Dorsolateral prefrontal cortex (tissue), 122 donors: ENCODE measurements at places on chromosomes 11 and 22.

DNA sequence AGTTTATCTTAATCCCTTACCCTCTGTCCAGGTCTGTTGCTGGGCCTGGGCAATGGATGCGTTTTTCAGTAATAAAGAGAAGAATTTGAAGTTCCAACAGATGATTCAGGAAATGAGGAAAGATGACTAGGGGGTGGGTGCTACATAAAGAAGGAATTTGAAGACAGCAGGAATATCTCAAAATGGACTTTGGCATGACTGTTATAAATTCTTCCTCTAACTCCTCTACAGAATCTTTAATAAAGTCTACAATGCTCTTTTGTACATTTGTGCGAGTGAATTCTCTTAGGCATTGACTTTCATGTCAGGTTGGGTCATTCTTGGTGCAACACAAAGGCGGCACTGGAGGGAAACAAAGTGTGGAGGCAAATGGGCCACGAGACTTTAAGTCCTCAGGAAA lies 35.1 kb upstream of the PRSS23 start:
- DNase-seq: no peak

DNA sequence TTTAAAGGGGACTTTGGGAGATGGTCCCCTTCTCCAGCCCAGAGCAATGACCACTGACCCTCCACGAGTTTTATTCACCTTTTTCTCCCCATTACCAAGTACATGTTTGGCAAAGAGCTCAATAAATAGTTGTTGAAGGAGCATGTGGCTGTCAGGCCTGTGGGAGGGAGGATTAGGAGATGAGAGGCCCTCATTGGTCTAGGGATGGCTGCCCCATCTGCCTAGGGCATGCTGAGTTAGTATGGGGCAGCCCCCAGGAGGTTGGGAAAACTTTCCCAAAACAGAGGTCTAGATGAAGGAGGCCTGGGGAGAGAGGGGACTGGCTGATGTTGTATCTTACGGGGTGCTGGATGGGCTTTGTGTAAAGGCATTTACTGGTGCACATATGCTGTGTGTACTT lies 10.6 kb downstream of the MAFF start:
- no peak for DNase-seq

DNA sequence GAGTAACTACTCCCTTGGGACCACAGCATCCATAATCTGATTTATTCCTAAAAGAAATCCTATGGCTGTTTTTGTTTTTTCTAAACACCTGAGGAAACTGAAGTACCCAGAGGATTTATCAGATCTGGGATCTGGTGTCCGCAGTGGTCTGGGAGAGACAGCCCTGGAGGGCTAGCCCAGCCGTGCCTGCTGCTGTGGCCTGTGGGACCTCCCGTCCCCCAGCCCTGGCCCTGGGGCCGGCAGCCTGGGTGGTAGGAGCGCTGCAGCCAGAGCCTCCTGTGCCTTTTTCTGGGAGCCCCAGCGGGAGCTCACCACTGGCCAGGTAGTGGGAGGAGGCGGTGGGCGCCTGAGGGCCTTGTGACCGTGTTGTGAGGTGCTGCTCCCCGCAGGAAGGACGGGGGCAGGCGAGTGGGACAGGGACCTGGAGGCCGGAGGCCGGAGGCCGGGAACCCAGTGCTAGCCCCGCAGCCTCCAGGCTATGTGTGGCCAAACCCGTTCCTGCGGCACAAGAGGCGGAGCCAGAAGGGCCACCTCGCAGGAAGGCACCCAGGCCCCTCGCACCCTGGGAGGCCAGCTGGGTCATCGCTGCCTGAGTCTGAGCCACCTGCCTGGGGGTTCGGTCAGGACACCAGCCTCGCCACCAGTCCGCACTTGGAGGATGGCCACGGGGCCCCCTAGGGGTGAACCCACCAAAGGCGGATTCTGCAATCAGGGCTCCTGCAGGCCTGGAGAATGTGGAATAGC lies 18.2 kb upstream of the C11orf96 start:
- DNase-seq: no peak

- no peak for DNase-seq
These were observed 2.4 kb downstream of the GRK3 start for GRCh38 chr22:25566898-25567235.

GRCh38 chr11:110763249-110764011 lies 51.2 kb upstream of the ARHGAP20 start:
- DNase-seq: no peak

GRCh38 chr11:75260396-75261170 lies 20.0 kb downstream of the TPBGL start:
- DNase-seq: peak; percentile 25

GRCh38 chr22:27568265-27568664 lies 233.3 kb downstream of the MN1 start:
- no peak for DNase-seq

GRCh38 chr11:103488031-103488461 lies 378.8 kb downstream of the DYNC2H1 start:
- DNase-seq: no peak

DNA sequence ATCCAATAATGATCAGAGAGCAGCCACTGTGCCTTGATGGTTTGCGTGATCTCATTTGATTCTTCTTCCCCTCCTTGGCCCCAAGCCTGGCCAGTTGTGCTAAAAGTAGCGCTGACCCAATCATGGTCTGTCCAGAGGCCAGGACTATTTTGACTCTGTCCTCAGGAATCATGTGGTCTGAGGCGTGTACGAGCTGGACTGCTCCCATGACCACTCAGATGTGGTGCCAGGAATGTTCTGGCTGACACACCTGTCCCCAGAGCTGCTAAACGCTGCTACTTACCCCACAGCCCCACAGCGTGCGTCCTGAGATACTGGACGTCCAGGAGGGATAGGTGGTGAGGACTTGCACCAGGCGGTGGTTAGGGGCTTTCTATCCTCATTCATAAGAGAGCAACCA lies 70.5 kb downstream of the FEZ1 start:
- no peak for DNase-seq

DNA sequence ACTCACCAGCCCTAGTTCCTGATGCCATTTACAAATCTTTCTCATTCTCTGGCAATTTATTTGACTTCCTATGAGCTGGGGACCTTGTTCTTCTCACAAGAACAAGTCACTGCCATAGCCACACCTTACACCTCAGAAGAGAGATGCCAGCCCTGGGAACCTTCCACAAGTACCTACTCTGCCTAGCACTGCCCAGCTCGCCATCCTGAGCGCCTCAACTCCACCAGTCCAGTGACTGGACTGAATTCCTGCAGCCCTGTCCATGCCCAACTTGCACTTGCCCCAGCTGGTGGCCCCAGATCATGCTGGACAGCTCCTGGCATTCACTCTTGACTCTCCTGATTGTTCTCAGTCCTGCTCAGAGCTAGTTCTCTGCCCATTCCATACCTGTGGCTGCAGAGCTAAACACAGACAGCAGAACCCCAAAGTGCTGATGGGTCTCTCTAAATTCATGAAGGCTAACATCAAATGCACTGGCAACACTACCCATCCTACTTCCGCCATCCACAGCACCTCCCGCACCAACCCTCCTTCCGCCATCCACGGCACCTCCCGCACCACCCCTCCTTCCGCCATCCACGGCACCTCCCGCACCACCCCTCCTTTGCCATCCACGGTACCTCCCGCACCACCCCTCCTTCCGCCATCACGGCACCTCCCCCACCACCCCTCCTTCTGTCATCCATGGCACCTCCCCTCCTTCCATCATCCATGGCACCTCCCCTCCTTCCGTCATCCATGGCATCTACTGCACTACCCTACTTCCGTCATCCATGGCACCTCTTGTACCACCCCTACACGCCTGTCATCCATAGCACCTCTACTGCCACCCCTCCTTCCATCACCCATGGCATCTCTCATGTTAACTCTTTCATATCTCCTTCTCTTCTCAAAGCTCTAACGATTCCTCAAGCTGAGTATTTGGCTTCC lies 23.6 kb upstream of the SLC25A1 start:
- no peak for DNase-seq

DNA sequence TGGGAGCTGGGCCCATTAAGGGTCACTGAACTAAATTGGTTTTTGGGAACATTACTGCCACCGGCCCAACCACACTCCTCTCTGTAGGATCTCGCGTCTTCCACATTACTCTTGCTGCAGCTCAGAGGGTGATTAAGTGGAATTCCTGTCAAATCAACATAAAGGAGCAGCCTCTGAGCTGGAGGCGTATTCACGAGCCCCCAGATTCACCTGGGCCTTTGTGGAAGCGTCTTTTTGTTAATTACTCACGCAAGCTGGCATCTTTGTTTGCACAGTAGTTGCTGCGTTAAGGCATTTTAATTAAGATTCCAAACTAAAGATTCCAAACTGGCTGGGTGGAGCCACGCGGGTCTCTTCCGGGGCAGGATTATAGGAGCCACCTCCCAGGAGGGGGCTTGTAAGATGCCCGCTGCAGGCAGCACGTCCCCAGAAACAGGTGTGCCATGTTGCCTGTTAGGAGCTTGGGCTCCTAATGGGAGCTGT lies 21.5 kb upstream of the RFPL3 start:
- DNase-seq: no peak

DNA sequence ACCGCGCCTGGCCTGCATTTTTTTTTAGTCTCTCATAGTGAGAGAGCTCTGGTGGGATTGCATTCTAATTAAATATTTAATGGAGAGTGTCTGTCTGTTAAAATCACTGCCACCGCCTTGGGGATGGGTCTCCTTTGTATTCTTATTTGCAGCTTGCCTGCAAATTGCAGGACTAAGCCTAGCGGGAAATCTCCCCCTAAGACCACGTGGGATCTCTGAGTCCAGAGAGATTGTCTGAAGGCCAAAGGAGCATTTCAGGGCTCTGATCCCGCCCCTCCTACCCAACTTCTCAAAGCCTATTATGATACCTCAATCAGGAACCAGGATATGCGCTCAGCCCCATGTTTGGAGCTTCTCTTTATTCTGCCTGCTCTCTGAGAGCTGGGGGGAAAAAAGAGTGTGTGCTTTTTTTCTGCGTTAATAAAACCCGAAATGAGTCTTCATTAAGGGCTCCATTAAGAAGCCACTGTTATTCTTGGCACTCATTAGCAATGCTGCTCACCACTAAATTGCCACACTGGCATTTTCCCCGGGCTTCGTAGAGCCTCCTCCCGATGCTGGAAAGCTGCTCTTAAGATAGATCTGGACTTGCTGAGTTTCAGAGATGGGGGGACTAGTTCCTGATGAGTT lies 92.9 kb upstream of the THY1 start:
- no peak for DNase-seq

- peak; percentile 50 for DNase-seq
These were observed 89.2 kb downstream of the PLEKHA7 start for GRCh38 chr11:16924826-16925560.

- DNase-seq: no peak
These were observed 886.3 kb downstream of the NTM start for GRCh38 chr11:132256528-132257279.

DNA sequence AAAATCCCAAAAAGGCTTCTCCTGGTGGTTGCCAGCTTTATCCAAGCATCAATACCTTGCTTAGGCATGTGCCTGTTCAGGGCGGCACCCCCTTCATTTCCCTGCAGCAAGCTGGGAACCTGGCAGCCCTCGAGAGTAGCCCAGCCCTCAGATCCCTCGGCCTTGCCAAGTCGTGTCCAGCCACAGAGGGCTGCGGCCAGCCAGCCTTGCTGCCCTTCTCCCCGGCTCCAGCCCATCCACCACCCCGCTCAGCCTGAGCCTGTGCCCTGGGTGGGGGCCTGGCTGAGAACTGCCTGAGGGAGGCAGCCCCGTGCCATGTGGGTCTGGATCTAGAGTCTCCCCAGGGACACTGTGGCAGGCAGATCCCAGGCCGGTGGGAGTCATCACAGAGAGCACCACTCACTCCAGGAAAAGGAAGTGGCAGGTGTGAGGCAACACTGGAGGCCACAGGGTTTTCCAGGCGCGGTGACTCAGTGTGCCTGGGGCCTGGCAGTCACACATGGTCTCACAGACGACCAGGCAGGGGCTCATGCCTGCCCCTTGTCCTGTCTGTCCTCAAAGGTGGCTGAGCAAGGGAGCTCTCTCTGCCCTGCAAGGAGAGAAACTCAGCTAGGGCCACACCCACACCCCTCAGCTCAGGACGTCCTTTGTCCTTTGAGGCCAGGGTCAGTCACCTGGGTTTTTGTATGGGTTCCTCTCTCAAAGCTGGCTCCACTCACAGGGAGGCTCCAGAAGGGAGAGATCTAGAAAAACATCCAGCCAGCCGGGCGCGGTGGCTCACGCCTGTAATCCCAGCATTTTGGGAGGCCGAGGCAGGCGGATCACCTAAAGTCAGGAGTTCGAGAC lies 12.2 kb upstream of the CDC42BPG start:
- no peak for DNase-seq

DNA sequence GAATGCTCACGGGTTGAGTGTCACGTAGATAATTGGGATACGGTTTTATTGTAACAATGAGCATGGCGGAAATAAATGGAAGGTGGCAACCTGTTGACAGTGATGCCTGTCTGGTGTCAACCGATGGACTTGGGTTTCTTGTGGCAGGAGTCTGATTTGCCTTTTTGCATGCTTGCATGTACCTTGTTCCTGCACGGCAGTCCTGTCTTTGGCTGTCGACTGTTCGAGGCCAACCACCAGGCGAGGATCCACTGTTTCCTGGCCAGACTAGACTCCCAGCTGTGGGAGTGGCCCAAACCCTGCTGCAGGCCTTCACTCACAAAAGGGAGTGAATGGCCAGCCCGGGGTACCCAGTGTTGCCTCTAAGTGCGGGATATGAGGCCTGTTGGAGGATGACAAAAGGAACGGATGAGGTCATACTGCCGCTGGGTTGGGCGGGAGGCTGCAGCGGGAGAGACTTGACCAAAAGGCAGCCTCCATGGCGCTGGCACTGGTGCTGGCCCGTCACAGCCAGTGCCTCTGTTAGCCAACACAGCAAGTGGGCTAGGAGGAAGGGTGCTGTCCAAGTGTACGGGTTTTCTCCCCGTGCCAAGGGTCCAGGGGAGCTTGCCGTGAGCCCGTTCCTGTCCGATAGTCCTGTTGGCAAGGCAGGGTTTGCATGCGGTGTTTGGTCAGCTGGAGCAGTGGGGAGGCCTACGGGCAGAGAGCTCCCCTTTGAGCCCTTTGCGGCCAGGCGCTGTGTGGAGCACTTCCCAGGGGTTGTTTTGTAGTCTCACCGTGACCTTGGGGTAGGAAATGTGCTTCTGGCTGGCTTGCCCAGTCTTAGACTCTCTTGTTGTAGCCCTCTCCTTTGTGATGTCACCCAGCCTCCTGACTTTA lies 974 bp downstream of the DGCR8 start:
- DNase-seq: peak; percentile 40

DNA sequence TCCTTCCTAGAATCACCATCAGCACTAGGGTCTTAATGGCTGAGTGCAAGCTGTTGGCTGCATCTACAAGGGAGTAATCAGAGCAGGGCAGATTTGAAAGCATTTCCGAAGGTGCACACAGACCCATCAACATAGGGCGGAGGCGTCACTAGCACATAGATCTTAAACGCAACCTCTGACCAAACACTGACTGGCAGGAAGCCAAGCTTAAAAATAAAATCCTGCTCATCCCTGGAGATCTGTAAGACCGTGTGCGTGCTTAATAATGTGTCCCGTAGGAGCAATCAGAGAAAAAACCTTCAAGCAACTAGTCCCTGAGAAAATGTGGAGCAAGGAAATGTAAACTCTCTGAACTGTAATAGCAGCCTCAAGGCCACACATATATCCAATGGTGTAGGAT lies 470.5 kb downstream of the ETS1 start:
- DNase-seq: no peak

- no peak for DNase-seq
These were observed 4.4 kb downstream of the TPCN2 start for GRCh38 chr11:69053169-69053477.

- DNase-seq: peak; percentile 86
These were observed 29.2 kb upstream of the PLET1 start for GRCh38 chr11:112289588-112290492.

GRCh38 chr22:40484906-40485669 lies 114.7 kb downstream of the SGSM3 start:
- DNase-seq: no peak

GRCh38 chr22:42993651-42994275 lies 21.2 kb downstream of the PACSIN2 start:
- no peak for DNase-seq

- DNase-seq: no peak
These were observed 65.3 kb downstream of the ST3GAL4 start for GRCh38 chr11:126420698-126421256.
